ENCODE measurements at places on chromosomes 6 and 20. TPM values are rescaled to one million over a fixed set of nuclear protein-coding genes. Genes with fewer than 3 reads are reported as not detected.
A peak's percentile ranks its signal among the peaks of the same experiment; 100 is the strongest.

DNA sequence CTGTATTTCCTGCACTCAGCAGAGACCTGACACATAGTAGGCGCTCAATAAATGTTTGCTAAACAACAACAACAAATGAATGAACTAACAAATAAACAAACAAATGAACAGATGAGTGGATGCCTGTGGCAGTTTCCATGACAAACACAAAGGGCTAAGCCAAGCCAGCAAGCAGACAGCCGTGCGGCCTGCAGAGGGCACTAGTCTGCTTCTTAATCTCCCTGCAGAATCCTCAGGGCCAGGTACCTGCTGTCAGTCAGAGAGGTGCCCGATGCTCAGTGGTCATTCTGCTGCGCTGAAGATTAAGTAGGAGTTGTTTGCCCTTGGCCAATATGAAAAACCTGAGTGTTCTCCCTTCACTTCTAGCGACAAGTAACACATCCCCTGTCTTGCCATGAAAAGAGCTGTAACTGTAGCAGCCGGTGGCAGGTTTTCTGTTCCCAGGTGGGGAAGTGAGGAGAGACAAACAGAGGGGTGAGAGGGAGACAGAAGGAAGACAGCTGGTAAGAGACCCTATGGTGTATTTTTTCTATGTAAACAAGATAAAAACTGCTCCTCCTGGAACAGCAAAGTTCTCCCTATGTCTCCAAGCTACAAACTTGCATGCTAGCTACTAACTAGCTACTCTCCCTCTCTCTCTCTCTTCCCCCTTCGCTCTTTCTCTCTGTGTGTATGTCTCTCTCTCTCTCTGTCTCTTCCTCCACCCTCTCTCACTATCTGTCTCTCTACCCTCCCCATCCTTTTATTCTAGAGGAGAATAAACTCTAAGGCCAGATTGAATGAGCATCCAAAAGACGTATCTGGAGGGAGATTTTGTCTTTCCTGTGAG, at the start of gene MC3R:
MC3R (plus strand) TSS at position 779 of the 829 bp plus-strand sequence. CDS start 112 bp downstream, outside the sequence.
- DNase-seq = peak; percentile 11

DNA sequence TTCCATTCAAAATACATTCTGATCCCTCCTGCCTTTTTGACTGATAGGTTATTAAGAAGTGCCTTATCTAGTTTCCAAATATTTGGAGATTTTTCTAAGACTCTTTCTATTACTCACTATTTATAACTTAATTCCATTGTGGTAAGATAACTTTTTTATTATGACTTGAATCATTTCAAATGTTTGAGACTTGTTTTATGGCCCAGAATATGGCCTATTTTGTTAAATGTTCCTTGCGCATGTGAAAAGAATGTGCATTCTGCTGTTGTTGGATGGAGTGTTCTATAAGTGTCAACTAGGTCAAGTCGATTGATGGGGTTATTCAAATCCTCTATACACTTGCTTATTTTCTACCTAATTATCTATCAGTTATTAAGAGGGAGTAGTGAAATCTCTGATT, 13.1 kb upstream of the TCP11 start:
- DNase-seq = no peak

DNA sequence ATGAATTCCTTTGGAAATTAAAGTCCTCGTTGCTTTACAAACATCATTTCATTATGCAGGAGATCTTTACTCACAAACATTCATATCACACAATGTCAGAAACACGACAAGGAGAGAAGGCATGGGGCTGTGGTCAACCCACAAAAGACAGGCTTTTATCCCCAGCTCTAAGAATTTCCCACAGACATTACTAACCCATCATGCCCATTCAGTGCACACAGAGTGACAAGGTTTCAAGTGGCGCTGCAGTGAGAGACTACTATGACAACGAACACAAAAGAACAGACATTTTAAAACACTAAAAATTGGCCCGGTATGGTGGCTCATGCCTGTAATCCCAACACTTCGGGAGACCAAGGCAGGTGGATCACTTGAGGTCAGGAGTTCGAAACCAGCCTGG, 579.8 kb upstream of the AGPAT4 start:
- DNase-seq = no peak

C6orf58 gene
- total RNA-seq = not detected

DNA sequence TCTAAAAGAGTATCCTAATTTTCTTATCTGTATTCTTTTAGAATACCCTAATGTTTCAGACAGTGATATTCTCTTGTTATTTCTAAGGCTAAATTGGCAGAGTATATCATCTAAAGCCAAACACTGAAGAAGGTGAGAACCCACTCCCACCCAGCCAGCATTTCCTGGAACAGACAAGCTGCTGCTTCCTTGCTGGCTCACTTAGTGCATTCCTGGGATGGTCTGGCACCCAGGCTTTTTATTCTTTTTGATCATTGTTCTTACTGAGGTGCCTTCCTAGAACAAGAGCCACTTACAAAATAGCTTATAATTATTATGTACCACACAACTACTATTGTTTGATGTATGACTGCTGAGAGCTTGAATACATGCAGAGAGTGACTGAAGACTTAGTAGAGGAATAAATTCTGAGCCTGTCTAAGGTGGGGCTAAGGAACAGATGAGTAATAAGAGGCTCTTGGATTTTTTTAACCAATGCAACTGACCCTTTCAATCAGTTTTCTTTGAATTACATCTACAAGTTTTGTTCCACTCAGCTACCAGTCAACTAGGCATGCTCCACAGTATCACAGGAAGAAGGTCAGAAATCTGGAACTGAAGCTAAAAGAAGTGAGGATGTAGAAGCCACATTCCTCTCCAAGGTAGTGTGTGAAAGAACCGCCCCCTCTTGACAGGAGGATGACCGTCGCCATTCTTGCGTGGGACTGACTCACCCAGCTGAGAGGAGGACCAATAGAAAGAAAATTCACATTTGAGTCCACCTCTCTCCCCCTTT, 30.1 kb downstream of the PRPH2 start:
- no peak for DNase-seq

GRCh38 chr20:16222859-16223411, 350.3 kb downstream of the KIF16B start:
- DNase-seq = no peak

TMEM244 gene
- not detected for total RNA-seq

DNA sequence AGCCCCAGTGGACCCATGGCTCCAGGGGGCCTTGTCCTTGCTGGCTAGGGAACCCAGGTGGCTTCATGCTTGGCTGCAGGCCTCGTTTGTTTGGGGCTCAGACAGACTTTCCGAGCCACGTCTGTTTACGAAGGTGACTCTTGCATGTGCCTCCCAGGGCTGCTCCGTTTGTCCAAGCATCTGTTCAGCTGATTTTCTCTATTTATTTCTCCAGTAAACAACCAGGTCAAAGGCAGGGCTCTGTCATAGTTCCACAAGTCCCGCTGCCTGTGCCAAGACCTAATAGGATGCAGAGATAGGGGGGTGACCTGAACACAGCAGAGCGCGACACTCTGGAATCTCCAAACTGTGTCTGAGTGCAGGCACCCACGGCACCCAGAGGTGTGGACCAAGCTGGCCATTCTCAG, 12.8 kb upstream of the SPO11 start:
- DNase-seq = no peak

- DNase-seq = no peak
Measured at GRCh38 chr6:93474733-93475179, 55.4 kb upstream of the EPHA7 start.

C20orf144 gene
- total RNA-seq = 0.27 TPM

DNA sequence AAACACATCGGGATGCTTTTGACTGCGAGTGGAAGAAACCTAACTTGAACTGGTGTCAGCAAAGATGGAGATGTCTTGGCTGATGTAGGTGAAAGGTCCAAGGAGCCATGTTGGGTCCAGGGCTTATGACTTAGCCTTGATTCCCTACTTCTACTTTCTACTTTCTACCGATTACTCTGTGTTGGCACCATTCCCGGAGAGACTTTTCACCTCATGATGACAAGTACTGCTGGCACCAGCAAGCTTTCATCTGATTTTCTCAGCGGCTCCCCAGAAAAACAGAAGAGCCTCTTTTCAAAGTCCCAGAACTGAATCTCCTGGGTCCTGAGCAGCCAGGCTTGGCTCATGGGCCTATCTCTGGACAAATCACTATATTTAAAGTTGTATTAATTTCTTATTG, 4.9 kb upstream of the EDN3 start:
- no peak for DNase-seq

- no peak for DNase-seq
Measured at GRCh38 chr20:57749869-57750268, 40.1 kb upstream of the PMEPA1 start.

DNA sequence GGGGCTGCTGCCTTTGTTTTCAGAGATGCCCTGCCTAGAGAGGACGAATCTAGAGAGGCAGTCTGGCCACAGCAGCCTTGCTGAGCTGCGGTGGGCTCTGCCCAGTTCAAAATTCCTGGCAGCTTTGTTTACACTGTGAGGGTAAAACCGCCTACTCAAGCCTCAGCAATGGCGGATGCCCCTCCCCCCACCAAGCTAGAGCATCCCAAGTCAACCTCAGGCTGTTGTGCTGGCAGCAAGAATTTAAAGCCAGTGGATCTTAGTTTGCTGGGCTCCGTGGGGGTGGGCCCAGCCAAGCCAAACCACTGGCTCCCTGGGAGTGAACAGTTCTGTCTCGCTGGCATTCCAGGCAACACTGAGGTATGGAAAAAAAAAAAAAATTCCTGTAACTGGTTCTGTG, 970.9 kb downstream of the TBC1D32 start:
- no peak for DNase-seq

- DNase-seq = no peak
Measured at GRCh38 chr6:137910843-137911456, 43.9 kb downstream of the TNFAIP3 start.

- DNase-seq = peak; percentile 51
Measured at GRCh38 chr6:14091339-14091978, 26.1 kb upstream of the CD83 start.

DNA sequence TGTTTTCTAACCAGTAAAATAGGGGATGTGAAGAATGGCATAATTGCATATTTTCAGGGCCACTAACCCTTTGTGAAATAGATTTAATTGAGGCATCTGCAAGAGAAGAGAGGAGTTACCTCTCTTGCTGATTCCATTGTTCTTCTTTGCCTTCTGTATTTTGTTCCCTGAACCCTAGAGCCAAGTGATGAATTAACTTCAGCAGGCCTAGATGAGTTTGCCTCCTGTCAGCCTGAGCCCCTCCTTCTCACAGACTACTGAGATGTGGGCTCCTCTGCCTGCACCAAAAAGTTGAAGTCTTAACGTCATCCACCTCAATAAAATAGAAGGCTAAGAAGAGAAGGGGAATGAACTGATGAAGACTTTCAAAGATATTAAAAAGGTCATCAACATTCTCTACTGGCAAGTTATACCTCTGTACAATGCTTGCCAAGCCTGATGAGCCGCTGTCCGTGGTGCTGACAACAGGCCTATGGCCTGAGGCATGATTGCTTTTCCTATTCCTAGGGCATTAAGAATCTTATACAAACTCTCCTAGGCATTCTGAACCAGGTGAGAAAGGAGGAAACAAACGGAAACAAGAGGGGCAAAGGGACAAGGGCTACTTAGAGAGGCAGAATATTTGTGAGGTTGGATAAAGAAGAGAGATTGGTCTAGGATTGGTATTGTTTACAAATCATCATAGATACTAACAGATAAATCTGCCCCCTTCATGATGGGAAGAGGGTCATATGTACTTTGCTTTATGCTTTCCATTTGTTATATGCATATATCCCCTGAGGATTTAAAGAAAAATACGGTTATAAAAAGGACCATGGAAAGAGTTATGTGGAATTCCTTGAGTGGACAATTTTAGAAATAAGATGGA, 46.8 kb downstream of the CD24 start:
- DNase-seq = peak; percentile 23

DNA sequence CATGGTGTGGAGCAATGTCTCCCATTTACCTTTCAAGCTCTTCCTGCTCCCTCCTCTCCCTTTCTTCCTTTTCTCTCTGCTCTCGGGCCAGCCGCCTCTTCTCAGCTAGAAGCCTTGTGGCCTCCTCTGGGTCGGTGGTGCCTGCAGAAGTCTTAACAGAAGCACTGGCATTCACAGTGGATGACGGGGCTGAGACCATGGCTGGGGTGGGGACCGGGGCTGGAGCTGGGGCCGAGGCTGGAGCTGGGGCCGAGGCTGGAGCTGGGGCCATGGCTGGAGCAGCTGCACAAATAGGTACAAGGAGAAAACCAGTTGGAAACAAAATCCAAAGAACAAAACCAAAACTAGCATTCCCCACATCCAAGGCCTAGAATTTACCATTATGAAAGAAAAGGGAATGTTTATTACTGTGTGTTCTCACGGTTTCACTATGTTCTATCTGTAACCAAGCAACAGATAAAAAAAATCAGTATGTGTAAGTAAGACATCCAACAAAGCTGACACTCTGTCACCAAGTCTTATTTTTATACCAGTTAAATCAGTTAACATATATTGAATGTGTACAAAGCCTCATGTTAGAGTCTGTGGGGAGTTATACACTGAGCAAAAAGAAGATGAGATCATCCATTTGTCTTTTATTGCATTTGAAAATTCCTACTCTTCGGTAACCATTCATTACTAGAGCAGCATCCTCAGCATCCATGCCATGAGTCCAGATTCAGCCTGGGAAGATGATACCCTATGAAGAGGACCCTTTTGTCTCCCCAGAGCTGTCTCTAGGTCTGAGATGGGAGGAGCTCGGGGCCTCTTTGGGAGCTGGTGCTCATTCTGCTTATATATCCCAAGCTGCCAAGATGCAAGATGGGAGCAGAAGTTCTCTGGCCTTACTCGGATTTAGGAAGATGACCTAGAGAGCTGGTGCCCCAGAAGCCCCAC, 73.0 kb upstream of the BCLAF1 start:
- no peak for DNase-seq

DNA sequence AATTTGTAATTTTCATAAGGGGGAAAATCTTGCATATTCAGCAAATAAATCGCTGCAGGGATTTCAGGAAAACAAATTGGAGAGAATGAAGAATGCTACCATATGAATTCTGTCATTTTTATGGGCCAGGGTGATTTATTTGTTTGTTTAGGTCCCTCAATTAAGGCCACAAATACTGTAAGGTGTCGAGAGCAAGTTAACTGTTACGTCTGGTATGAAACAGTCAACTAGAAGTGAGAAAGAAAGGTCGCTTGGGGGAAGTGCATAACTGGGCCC, 166.9 kb upstream of the TSHZ2 start:
- no peak for DNase-seq

POU5F1 gene
- total RNA-seq = 0.83 TPM

GRCh38 chr20:17381724-17382123, 149.5 kb downstream of the BFSP1 start:
- DNase-seq = no peak

TRAPPC3L gene
- total RNA-seq = not detected

ACOT13 gene
- total RNA-seq = 6.6 TPM

SUMO4 gene
- total RNA-seq = 9.5 TPM

- no peak for DNase-seq
Measured at GRCh38 chr6:43416935-43417334, 10.4 kb upstream of the ABCC10 start.

GRCh38 chr6:125952764-125953501, 3.6 kb upstream of the HINT3 start:
- no peak for DNase-seq

GRCh38 chr20:44838521-44838920, 28.2 kb upstream of the RIMS4 start:
- no peak for DNase-seq

BHLHE23 gene
- not detected for total RNA-seq

Data from B cell (primary cell).